ENCODE measurements at places on chromosomes 6 and 20.

- DNase-seq: no peak
Observed at GRCh38 chr6:139686308-139686707, 311.9 kb upstream of the CITED2 start.

- DNase-seq: no peak
Observed at GRCh38 chr6:108107102-108107501, 32.6 kb upstream of the OSTM1 start.

- no peak for DNase-seq
Observed at GRCh38 chr6:155264693-155265320, 994 bp downstream of the CLDN20 start.

- no peak for DNase-seq
Observed at GRCh38 chr20:38727607-38728190, 3.4 kb downstream of the SLC32A1 start.

- DNase-seq: no peak
Observed at GRCh38 chr6:167054987-167055386, 55.8 kb downstream of the CEP43 start.

DNA sequence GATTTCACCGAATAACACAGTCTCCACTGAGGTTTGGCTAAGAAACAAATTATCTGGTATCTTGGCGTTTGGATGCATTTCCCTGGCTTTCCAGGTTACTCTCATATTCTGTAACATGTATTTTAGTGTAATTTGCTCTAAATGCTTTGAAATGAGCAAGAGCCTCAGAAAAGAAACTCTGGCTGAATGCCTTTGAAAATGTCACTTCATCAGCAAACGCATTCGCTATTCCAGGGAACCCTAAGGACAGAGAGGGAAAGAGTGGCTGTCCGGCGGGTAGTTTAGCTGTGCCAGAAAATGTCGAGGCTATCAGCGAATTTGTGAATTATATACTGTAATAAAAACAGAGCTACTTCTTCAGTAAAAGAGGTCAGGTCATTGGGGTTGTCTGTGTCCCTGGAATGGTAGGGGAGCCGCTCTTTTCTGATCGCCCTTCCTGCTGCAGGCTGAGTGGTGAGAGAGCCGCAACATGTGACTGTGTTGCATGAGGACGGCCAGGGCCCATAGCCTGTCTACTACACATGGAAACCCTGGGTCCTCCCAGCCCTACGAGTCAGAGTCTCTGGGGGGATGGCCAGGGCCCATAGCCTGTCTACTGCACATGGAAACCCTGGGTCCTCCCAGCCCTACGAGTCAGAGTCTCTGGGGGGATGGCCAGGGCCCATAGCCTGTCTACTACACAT, 57.3 kb downstream of the SMOC2 start:
- no peak for DNase-seq

DNA sequence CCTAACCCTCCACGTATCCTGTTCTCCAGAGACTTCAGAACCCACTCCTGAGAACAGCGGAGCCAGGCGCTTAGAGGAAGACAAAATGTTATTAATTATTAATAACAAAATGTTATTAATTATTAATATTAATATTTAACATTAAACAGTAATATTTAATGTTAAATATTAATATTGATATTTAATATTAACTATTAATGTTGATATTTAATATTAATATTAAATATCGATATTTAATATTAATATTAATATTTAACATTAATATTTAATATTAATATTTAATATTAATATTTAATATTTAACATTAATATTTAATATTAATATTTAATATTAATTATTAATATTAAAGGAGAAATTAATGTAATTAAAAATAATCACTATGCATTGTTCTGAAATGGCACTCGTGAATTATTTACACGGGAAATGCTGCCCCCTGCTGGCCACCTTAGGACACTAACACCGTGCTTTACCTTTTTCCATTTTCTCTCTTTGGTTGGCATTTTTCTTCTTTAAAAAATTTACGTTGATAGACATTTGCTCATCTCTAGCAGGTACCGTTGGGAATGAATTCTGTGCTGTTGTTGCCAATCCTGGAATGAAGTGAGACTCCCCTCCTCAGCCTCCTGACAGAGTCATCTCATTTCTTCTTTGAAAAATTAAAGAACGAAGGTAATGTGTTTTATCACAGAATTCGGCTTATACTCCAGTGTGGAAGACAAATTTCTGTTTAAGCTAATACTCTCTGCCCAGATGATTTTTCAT, 7.5 kb upstream of the GGTLC1 start:
- DNase-seq: no peak

DNA sequence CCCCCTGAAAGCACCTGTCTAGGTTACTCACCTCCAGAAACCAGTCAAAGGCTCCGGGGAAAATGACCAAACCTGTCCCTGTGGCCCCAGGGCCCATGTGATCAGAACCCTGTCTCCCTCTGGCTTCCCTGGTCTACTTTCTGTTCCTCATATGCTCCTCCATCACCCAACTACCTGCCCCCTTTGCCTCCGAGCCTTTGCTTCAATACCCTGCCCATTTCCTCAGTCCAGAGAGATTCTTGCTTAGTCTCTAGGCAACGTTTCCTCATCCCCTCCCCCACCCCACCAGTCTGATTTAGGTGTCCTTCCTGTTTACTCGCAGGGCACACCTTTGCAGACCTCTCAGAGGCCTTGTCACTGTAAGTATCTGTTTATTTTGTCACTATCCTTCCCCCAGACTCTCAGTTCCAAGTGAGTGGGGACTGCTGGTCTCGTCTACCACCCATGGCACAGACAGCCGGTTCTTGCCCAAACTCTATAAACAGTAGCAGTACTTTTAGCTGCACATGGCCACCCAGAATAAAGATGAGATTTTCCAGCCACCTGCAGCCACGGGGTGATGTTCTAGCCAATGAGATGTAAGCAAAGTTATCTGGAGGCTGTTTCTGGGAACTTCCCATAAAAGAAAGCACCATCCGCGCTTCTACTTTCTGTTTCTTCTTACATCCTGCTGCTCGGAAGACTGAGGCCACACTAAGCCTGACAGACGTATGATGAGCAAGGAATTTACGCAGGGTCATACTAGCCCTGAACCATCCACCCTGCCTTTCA, 13.3 kb downstream of the ELOVL5 start:
- DNase-seq: peak; percentile 89

DNA sequence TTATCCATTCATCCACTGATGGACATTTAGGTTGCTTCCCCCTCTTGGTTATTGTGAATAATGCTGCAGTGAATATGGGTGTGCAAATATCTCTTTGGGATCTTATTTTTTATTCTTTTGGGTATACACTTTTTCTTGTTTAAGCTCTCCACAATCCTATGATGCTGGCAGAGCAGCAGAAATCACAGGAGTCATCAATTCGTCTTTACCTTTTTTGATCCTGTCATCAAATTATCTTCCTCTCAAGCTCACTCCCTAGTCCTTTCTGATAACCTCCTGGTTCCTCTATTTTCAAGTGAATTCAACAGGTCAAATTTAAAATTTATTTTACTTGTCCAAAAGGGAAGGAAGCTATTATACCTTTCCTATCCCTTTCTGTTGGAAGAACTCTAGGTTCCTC, 89.1 kb downstream of the PLCG1 start:
- no peak for DNase-seq
